ENCODE measurements at places on chromosomes 5 and 9.

GRCh38 chr9:98686961-98687855 is 21.5 kb downstream of the GABBR2 start:
- no peak for DNase-seq

- DNase-seq = no peak
Observed at GRCh38 chr5:168109441-168109840, 182.0 kb upstream of the WWC1 start.

DNA sequence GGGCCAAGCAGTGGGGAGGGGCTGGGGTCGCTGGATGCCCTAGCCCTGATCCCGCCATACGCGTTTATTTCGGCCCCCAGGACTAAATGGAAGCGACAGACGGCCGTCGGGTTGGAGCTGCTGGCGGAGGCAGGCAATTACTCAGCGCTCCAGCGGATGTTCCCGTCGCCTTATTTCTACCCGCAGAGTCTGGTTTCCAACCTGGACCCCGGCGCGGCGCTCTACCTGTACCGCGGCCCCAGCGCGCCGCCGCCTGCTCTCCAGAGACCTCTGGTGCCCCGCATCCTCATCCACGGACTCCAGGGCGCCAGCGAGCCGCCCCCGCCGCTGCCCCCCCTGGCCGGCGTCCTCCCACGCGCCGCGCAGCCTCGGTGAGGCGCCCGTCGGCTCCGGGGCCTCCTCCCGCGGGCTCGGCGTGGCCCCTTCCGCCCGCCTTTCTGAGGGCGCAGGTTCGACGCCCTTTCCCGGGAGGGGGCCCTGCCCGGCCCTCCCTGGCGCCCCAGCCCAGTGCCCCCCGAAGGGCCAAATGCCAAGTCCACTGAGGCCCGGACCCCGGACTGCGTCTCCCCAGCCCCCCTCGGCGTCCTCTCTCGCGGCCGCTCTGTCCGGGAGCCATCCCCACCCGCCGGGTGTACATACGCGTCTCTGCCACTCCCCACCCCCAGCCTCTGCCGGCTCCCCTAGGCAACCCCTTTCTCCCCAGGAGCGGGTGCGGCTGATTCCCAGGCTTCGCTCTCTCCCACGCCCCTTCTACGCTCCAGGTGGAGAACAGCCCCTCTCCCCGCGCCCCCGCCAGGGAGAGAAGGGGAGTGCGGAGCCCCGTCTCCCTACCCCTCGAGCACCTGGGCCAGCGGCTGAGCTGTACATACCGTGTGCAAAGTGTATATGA is 7.0 kb downstream of the BARHL1 start:
- no peak for DNase-seq

DNA sequence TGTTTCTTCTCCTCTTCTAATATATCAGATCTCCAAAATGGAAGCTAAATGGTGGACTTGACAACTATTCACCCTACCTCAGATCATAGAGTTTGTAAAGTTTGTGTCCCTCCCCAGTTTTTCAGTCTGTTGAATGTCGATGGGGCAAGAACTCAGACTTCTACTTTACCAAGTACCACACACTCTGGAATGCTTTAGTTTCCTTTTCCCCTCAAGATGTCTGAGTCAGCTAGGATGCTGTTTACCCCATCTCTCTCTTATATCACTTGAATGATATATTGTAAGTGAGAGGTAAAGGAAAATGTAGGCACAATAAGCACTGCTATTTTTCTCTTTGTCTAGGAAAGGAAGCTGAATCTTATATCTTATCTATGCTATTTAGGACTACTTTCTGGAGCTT is 25.9 kb upstream of the TAL2 start:
- no peak for DNase-seq

DNA sequence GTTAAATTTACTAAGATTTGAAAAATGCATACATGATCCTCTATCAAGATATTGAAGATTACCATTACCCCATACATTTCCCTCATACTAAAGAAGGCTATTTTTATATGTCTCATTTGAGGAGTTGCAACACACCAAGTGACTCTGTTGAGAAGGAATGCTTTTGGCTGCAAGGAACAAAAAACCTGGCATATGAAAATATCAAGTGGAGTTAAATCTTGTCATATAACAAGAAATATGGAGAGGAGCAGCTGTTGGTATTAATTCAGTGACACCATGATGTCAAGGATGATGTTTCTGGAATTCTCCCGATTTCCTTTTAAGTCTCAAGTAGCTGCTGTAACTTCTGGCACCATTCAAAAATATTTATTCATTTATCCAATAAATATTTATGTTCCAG is 193.8 kb downstream of the CSNK1G3 start:
- no peak for DNase-seq

GRCh38 chr9:82334286-82334685 is 345.7 kb downstream of the SPATA31D1 start:
- DNase-seq = no peak

- DNase-seq = no peak
Observed at GRCh38 chr9:108099854-108100253, 610.3 kb upstream of the KLF4 start.

DNA sequence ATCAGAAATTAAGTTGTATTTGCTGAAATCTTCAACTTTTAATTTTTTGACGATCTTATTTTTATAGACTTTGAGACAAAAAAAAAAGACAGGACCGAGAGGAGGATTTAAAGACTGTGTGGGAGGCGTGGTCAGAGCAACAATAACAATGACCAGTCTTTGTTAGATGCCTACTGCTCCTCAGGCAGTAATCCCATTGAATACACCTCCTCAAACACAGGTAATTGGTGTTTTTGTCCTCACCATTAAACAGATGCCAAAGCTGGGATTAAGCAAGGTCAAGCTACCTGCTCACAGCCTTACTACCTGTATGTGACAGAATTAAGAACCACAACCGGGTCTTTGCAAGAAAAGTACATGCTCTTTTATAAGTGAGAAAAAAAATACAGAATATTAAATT is 233.3 kb upstream of the GRAMD2B start:
- no peak for DNase-seq

DNA sequence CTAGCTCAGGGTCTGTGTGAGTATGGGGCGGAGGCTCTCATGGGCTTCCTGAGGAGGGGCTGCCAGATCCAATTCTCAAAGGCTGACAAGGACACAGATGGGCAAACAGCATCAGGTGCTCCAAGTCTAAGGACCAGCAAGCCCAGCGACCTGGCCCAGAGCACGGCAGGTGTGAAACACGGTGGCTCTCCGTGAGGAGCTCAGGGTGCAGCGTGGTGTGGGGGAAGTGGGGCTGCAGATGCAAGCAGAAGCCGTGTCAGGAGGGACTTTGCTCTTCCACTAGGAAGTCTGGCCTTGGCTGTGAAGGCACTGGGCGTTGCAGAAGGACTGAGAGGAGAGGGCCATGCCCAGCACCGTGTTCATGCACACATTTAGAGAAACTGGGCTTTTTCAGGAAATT is 420.0 kb downstream of the GADD45G start:
- DNase-seq = no peak

GRCh38 chr9:98970532-98971041 is 26.9 kb downstream of the COL15A1 start:
- no peak for DNase-seq

DNA sequence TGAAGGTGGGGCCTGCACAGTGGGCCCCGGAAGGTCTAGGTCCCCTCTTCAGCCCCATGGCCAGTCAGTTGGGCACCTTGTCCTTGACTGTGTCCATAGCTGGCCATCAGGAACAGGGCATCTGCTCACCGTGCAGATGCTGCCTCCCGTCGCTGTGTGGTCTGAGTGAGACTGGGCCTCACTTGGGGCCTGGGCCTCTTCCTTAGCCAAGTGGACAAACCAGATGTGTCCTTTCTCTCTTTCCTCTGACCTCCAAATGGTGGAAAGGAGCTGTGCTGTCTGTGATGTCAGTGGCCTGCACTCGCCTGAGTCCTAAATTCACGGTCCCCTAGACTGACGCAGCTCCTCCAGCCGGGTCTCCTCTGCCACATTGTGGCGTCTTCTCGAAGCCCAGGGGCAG is 114.5 kb downstream of the COL5A1 start:
- DNase-seq = no peak

DNA sequence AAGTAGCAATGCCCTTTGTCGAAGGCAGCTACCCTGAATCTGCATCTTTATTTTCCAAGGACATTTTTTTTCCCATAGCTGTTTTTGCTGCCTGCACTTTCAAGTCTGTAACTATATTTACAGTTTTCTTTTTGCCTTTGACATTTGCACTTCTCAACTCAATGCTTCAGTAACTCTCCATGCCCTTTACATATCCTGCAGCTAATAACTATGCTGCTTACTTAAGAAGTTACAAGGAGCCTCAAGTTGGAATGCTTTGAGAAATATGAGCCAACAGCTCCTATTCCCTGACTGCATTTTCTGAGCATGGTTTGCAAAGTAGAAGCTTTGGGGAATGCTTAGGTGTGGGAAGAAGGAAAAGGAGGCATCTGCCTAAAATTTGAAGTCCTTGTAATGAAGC is 194.8 kb upstream of the TRPC7 start:
- no peak for DNase-seq

DNA sequence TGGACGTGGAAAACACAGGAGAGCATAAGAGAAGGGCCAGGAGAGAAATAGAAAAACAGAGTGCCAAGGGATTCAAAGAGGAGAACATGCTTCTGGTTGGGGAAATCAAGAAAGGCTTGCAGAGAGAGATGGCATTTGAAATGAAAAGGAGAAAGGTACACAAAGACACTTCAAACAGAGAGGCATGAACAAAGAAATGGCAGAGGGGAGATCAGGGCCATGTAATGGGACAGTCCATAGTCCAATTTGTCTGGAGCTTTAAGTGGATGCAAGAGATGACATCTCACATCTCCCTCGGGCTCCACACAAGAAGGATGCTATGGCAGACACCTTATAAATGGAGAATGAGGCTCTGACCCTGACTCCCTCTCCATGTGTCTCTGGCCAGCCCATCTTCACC is 331.1 kb downstream of the MLLT3 start:
- DNase-seq = no peak

GRCh38 chr5:72394688-72395087 is 74.5 kb downstream of the PTCD2 start:
- no peak for DNase-seq

GRCh38 chr9:70927530-70927929 is 193.9 kb downstream of the TRPM3 start:
- DNase-seq = no peak

DNA sequence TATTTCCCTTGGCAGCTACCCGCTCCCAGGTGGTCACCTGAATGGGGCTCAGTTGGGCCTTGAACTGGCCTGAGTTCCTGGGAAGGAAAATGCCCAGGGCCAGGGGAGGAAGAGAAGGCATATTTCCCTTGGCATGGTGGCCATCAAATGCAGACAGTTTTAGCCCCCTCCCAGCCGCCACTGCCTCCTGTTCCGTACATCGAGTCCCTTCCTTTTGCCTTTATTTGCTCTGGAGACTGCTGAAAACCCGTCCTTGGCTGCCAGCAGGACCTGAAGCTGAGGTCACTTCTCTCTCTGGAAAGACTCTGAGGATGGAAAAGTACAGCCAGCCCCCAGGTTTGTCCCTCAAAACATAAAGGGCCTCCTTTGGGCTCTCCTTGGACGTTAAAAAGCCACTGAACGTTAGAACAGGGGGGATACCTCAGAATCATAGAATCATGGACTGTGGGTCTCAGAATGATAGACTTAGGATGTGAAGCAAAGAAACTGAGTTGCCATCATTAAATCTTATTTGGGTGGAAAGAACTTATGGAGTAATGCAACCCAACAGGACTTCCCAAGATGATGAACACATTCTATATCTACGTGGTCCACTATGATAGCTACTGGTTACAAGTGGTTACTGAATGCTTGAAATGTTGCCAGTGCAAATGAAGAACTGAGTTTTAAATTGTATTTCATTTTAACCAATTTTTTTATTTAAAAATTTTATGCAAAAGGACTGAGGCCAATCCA is 7.1 kb downstream of the SPARC start:
- no peak for DNase-seq

- DNase-seq = no peak
Observed at GRCh38 chr9:115756736-115757135, 396.9 kb upstream of the PAPPA start.

DNA sequence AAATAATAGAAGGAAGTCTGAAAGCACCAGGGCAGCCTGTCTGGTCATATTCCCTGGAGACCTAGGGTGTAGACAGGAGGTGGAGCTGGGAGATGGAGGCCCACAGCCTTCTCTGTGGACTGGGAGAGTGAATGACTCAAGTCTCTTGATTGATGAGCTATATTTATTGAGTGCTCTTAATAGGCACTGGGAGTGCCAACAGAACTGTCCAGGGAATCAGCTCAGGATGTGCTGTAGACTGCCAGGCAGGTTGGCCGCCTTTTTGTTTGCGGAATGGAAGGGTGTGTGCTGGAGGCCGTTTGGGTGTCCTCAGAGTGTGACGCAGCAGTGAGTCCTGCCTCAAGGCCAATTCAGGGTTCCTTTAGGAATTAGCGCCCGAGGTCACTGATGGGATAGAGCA is 33.4 kb upstream of the POMT1 start:
- no peak for DNase-seq

DNA sequence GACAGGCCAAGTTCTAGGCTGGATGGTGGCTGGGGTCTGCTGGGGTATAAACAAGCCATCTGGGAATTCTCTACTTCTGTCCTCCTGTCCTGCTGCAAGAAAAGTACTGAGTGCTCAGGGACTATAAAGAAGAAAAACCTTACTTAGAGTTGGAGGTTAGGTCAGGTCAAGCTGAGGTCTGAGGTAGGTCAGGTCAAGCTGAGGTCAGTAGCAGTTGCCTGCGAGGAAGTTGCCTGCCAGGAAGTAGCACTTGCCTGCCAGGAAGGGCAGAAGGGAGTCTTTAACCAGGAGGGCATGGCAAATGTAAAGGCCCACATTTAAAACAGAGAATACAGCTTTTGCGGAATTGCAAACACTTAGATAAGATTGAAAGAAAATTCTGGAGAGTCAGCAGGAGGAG is 51.3 kb upstream of the PRLR start:
- DNase-seq = no peak

- no peak for DNase-seq
Observed at GRCh38 chr5:54226215-54226614, 84.2 kb downstream of the ARL15 start.

DNA sequence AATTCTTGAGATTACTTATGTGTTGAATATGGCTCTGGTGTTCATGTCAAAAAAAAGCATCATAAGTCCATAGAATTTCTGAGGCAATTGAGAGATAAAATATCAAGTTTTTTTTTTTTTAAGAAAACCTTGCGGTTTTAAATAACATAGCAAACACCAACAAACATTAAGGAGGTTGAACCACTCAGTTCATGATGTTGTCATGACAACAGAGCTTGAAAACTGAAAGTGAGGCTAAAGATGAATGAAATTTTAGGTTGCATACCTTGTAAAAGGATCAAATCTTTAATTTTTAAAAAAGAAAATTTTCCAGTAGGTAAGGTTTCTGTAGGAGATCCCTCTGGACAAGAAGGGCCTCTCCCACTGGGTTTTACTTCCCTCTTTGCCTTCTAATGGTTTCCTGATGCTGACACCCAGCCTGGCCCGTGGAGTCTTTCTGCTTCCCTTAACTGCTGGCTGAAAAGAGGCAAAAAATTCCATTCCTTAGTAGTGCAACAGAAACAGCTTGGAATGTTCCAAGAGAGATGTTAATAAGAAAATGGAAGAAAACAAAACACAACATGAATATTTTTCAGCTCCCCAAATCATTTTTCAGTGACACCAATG is 60.0 kb upstream of the FER start:
- no peak for DNase-seq

DNA sequence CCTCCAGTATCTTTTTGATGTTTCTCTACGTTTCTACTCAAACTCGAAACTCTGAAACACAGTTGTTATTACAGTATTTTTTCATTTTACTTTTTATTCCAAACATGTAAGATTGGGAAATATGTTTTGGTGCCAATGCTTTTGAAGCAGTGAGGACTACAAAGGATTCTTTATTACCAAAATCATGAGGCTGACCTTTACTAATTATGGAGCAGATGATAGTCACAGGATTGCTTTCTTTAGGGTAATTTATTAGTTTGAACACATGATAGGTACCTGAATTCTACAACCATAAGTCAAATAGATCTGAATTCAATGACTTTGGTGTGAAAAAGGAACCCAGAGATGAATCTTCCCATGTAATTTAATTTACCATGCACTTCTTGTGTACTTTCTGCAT is 2015.1 kb upstream of the C9orf72 start:
- no peak for DNase-seq
